Immature natural killer cell (primary cell): ENCODE measurements at places on chromosomes 3 and 15.

- H3K36me3 ChIP-seq: no peaks in the 10 kb centered on the region
- no peak overlapping the region for H3K4me3 ChIP-seq
- H3K4me1 ChIP-seq: no peaks in the 10 kb centered on the region
- no peak for DNase-seq
- H3K27ac ChIP-seq: no peak overlapping the region
- H3K27me3 ChIP-seq: peaks cover 2% of the 10 kb centered on the region
Measured at GRCh38 chr15:27491666-27492621, 521.0 kb downstream of the GABRG3 start.

- peaks cover 2% of the 10 kb centered on the region for H3K27me3 ChIP-seq
- no peak overlapping the region for H3K27ac ChIP-seq
- H3K36me3 ChIP-seq: no peaks in the 10 kb centered on the region
- H3K4me3 ChIP-seq: no peak overlapping the region
- H3K4me1 ChIP-seq: no peaks in the 10 kb centered on the region
Measured at GRCh38 chr3:128412180-128413002, 54.3 kb downstream of the DNAJB8 start.

- no peaks in the 10 kb centered on the region for H3K4me1 ChIP-seq
- DNase-seq: no peak
- no peak overlapping the region for H3K27ac ChIP-seq
- H3K4me3 ChIP-seq: no peak overlapping the region
- no peaks in the 10 kb centered on the region for H3K36me3 ChIP-seq
Measured at GRCh38 chr15:99086327-99086667, 18.6 kb upstream of the SYNM start.

DNA sequence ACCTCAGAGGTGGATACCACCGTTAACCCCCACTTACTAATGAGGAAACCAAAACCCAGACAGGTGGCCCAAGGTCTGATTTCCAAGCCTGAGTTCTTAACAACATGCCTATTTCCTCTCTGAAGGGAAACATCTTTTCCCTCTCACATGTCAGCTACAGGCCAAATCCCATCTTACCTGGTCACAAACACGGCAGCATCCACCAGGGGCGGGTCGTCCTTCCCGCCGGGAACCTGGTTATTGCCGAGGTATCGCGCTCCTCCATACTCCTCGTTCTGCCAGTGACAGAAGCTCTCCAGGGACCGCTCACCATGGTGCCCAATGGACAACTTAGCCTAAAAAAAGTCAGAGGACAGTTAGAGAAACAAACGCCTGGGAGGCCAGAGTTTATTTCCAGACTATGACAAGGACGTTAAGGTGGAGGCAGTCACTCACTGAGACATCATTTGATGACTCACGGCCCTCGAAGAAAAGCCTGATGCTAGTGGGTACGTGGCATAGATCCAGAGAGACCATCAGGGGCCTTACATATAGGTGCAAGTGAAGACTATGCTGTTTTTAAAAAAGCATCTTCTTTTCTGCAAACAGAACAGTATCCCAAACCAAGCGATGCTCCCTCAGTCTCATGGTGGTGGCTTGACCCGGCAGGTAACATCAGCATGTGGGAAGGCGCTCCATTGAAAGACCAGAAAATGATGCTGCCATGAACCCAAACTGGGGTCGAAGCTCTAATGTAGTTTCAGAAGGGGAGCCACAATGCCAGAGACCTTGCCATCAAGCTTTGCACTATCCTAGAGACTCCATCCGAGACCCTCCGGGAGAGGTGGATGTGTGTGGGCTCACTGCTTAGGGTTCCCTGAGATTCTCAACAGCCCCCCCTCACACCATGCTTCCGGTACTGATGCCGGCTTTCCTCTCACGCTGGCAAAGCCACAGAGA, 80.2 kb downstream of the ADAMTS17 start:
- peaks cover 4% of the 10 kb centered on the region for H3K36me3 ChIP-seq
- H3K4me1 ChIP-seq: no peaks in the 10 kb centered on the region
- no peaks in the 10 kb centered on the region for H3K27me3 ChIP-seq
- no peak overlapping the region for H3K4me3 ChIP-seq
- no peak for DNase-seq

GRCh38 chr3:187728940-187729583, 16.2 kb downstream of the BCL6 start:
- H3K4me3 ChIP-seq: no peak overlapping the region
- peaks cover 1% of the 10 kb centered on the region for H3K27me3 ChIP-seq

DNA sequence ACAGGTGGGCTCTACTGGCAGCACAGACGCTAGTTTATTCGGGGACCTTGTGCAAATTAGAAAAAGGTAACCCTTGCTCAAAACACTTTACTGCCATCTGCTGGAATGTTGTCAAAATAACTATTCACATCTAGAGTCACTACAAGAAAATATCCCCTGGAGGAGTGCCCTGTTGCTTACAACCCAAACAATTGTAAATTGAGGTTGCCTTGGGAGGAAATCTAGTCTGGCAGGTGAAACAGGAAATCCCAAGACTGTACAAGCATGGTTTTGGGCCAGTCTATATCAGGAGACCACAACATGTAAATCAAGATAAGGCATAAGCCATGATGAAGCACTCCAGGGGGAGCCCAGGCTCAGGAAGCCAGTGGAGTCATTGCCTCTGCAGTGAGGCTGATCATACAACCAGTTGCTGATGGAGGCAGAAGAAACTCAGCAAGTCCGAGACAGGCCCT, 136.8 kb upstream of the ACP3 start:
- H3K27ac ChIP-seq: no peak overlapping the region
- peak; percentile 4 for DNase-seq
- H3K36me3 ChIP-seq: no peaks in the 10 kb centered on the region
- H3K27me3 ChIP-seq: peaks cover 2% of the 10 kb centered on the region

- peaks cover 1% of the 10 kb centered on the region for H3K27me3 ChIP-seq
- no peak overlapping the region for H3K27ac ChIP-seq
- no peak overlapping the region for H3K4me3 ChIP-seq
- H3K36me3 ChIP-seq: no peaks in the 10 kb centered on the region
- peaks cover 29% of the 10 kb centered on the region for H3K4me1 ChIP-seq
- DNase-seq: no peak
Measured at GRCh38 chr15:64696481-64696880, 78.9 kb downstream of the RBPMS2 start.

DNA sequence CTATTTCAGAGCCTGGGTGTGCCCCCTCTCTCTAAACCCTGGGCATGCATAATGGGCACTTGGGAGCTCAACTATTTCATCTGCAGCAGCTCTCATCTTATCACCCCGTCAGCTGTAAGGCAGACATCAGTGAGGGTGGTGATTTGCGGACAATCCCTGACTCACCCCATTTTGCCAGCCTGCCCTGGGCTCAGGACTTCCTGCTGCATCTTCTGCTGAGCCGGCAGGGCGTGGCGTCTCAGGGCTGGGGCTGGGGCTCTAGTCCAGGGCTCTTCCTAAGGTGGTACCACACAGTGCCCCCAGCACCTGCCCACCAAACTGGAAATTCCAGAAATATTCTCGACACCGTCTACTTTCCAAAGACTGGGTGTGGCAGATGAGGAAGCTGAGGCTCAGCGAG, 925 bp upstream of the PSTPIP1 start:
- peak overlapping the region; percentile 95 for H3K4me3 ChIP-seq
- H3K36me3 ChIP-seq: peaks cover 4% of the 10 kb centered on the region
- peaks cover 7% of the 10 kb centered on the region for H3K27me3 ChIP-seq
- peak overlapping the region; percentile 92 for H3K27ac ChIP-seq

DNA sequence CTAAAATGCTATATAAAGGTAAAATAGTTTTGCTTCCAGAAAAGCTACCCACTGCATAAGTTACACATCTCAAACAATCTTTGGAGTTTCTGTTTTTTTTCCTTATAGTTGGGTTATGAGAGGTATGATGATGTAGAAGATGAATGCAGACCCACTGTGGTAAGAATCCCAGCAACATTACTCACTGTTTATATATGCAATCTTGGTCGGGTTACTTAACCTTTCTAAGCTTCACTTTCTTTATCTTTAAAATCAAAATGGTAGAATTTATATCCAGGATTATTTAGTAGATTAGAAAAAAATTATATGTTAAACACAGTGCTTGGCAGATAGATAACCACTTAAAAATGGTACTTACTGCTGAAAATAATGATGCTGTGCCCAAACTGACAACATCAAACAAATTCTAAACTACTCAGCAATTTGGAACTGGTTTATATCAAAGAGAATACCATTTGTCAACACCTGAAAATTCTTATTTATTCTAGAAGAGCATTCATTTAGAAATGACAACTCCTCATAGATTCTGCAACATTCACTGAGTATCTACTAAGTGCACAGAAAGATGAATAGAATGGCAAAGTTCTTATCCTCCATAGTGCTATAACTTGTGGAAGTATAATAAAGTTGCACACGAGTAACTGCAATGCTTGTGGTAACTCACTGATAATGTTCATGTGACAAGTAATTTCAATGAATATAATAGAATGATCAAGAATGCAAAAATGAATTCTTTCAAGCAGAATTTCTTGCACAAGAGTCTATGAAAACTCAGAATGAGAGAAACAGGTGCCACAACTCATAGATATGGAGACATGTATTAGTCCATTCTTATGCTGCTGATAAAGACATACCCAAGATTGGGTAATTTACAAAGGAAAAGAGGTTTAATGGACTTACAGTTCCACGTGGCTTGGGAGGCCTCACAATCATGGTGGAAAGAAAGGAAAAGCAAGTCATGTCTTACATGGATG, 129.0 kb upstream of the SLC7A14 start:
- no peaks in the 10 kb centered on the region for H3K4me1 ChIP-seq
- peaks cover 3% of the 10 kb centered on the region for H3K36me3 ChIP-seq
- H3K27ac ChIP-seq: no peak overlapping the region
- no peak overlapping the region for H3K4me3 ChIP-seq

DNA sequence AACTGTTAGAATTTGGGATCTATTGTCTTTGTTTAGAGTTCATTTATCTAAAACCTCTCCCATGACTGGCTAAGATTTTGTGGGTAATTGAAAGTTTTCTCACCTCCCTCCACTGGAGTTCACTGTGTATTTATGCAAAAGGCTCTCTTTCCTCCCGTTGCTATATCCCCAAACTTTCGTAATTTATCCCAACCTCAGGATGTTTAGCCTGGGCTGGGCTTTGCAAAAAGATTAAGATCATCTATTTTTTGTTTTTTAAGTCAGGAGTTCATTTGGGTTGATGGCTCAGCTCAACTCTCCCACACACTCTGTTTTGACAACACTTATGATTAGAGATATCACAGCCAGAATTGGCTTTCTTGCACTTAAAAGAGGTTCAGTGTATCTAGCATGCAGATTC, 27.0 kb downstream of the SUCNR1 start:
- H3K4me3 ChIP-seq: no peak overlapping the region
- DNase-seq: no peak
- peaks cover 53% of the 10 kb centered on the region for H3K4me1 ChIP-seq
- peaks cover 1% of the 10 kb centered on the region for H3K27me3 ChIP-seq

DNA sequence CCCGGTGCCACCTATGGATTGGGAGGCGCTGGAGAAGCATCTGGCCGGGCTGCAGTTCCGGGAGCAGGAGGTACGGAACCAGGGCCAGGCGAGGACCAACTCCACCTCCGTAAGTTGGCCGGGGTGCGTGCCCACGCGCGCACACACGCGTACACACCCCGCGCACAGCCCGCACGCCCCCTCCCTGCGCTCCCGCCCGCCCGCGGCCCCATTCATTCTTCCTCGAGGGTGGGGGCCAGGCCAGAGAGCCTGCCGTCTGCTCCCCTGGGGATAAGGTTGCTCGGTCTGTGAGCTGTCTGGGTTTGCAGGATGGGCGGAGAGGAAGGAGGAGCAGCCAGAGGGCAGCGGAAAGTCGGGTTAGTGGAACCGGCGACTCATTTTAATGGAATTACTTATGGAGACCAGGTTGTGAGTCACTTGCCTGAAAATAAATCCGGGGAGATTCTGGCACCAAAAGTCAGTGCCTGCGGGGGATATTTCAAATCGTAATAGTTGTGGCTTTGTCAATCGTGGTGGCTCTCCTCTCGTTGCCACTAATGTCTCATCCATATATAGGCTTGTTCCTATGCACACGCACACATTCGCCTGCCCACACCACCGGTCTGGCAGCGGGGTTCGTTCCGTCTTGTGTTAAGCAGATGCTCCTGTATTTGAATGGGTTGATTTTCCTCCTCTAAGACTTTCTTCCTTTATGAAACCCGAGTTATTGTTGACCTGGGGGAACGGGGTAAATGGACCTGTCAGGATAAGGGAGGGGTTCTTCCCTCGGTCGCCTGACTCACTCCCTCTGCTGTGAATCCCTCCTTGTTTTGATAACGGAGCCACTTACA, 223.4 kb upstream of the IL12A start:
- H3K27ac ChIP-seq: no peak overlapping the region
- H3K27me3 ChIP-seq: peaks cover 25% of the 10 kb centered on the region
- peak overlapping the region; percentile 62 for H3K4me3 ChIP-seq
- H3K4me1 ChIP-seq: peaks cover 14% of the 10 kb centered on the region
- H3K36me3 ChIP-seq: peaks cover 4% of the 10 kb centered on the region
- no peak for DNase-seq

DNA sequence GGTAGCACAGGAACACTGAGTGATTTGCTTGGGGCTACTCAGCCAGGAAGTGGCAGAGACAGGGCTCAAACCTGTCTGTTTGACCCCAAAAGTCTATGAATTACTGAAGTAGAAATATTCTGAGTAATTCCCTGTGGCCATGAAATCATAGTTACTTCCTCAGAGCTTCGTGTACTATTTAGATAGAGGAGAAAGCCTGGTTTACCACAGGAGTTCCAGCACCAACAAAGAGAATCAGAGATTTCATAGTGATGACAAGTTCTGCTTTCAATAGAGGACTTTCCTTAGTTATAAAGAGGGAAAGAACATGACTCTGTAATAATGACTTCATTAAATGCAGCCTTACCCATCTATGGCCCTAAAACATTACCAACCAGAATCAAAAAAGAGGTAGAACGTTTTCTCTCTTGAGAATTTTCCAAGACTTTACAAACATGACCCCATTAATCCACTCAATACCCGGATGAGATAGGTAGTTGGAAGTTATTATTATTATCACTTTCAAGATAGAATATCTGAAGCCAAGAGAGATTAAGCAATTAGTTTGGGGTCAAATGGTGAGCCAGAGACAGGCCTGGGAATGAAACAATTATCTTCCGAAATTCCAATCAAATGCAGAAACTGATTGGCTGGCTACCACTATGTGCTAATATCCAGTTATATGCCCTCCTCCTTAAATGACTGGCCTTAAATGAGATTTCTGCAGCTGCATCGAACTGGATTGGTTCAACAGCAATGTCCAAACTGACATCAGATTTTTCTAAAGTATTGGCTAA, 13.6 kb upstream of the WNT5A start:
- H3K4me3 ChIP-seq: no peak overlapping the region
- DNase-seq: no peak
- no peaks in the 10 kb centered on the region for H3K27me3 ChIP-seq
- H3K4me1 ChIP-seq: no peaks in the 10 kb centered on the region

- no peak overlapping the region for H3K27ac ChIP-seq
- no peaks in the 10 kb centered on the region for H3K27me3 ChIP-seq
- DNase-seq: no peak
- H3K36me3 ChIP-seq: peaks cover 37% of the 10 kb centered on the region
- H3K4me3 ChIP-seq: no peak overlapping the region
- peaks cover 42% of the 10 kb centered on the region for H3K4me1 ChIP-seq
Measured at GRCh38 chr3:119885746-119886530, 104.0 kb downstream of the NR1I2 start.

DNA sequence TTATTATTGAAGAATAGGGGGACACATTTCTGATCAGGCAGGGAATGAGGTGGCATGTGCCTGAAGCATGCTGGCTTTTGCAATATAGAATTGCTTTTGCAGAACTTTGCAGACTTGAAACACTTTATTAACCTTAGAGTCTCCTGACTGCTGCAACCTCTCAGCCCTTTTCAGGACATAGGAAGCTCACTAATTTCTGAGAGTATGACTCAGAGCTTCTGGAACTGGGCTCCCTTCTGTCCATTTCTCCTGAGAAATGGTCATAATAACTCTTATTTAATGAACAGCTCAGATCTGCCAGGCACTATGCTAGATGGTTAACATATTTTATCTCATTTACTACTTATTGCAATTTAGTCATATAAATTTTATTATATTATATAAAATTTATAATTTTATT, 38.6 kb upstream of the DGKG start:
- H3K36me3 ChIP-seq: no peaks in the 10 kb centered on the region
- no peaks in the 10 kb centered on the region for H3K4me1 ChIP-seq
- DNase-seq: no peak
- no peak overlapping the region for H3K27ac ChIP-seq
- H3K27me3 ChIP-seq: peaks cover 6% of the 10 kb centered on the region
